Stimulated activated CD4-positive, alpha-beta T cell treated with anti-CD3 and anti-CD28 coated beads, Interleukin-2, amount 100 ng/mL, for 4 hours (primary cell): ENCODE measurements at places on chromosomes 2 and 18.

GRCh38 chr18:62179213-62179612 is 7.6 kb downstream of the PIGN start:
- no peak for DNase-seq

- peak; percentile 26 for DNase-seq
These were observed 201.9 kb upstream of the TRIB2 start for GRCh38 chr2:12514631-12515437.

DNA sequence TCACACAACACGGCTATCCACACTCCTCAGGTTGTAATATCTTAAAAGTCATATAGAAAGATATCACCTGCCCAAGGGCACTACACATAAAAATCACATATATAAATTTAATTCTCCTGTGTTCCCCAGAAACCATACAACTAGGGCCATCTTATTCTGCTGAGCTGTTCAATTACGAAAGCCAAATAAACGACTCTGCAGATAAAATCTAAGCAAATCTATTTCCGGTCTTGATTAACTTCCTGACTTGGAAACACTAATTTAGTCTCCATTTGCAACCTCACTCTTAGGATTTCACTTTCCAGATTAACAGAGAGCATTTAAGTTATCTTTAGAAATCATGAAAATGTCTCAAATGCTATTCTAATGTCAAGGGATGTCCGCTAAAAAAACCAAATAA is 23.9 kb upstream of the STK17B start:
- no peak for DNase-seq

DNA sequence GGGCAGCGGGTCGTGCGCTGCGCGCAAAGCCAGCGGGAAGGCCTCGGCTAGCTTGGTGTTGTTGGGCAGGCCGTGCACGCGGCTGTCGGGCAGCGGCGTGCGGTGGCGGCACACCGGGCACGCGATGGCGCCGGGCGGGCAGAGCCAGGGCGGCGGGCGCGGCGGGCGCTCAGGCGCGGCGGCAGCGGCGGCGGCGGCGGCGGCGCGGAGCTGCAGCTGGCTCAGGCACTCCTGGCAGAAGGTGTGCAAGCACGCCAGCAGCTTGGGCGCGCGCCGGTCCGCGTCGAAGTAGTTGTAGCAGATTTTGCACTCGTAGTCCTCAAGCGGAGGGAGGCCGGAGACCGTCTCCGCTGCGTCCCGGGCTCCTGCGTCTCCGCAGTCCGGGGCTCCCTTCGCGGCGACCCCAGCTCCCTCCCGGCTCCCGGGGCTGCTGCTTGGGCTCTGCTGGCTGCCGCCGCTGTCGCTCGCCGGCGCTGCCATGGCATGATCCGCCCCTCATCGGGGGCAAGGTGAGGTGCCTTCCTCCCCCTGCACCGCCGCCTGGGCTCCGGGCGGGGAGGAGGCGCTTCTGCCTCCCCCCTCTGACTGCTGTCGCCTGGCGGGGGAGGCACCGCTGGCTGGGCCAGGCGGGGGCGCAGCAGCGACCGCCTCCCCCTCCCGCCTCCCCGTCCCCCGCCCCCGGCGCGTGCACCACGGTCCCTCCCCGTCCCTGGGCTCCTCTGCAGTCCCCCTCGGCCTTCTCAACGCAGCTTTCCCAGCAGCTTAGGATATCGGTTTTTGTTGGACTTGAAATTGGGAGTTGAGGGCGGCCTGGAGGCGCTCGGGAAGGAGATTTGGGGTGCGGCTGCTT is 21.0 kb upstream of the PAX3 start:
- no peak for DNase-seq

GRCh38 chr18:49611316-49611715 is 49.5 kb downstream of the LIPG start:
- no peak for DNase-seq

DNA sequence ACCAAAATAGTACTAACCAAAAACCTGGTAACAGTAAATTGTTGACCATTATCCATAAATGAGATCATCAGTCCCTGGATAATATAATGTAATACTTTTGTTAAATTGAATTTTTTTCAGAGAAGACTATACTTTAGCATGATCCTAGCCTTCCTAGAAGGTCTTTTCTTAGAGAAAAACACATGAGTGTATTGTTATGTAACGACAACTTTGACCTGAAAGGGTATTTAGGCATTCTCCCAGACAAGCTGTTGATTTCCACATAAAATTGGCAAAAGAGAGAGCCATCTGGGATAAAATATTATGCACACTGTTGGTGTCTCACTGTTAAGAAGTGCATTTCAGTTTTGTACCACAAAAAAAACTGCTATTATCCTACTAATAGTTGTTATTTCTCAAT is 120.0 kb upstream of the MAPRE2 start:
- no peak for DNase-seq

- DNase-seq, result no peak
These were observed 86.1 kb upstream of the PNPT1 start for GRCh38 chr2:55779459-55780421.

DNA sequence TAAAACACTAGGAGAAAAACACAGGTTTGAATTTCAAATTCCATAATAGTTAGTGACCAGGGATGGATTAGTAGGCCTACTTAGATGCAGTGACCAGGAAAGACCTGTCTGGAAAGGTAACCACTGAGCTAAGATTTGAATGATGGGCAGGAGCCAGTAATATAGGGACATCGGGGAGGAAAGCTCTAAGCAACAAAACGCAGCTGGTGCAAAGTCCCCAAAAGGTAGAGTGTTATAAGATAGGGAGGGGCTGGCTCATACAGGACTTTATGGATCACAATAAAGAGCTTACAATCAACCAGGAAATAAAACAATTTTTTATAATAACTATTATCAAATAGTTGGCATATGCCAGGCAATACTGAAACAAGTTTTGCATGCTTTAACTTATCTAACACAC is 849.4 kb downstream of the LRRTM4 start:
- DNase-seq, result no peak

DNA sequence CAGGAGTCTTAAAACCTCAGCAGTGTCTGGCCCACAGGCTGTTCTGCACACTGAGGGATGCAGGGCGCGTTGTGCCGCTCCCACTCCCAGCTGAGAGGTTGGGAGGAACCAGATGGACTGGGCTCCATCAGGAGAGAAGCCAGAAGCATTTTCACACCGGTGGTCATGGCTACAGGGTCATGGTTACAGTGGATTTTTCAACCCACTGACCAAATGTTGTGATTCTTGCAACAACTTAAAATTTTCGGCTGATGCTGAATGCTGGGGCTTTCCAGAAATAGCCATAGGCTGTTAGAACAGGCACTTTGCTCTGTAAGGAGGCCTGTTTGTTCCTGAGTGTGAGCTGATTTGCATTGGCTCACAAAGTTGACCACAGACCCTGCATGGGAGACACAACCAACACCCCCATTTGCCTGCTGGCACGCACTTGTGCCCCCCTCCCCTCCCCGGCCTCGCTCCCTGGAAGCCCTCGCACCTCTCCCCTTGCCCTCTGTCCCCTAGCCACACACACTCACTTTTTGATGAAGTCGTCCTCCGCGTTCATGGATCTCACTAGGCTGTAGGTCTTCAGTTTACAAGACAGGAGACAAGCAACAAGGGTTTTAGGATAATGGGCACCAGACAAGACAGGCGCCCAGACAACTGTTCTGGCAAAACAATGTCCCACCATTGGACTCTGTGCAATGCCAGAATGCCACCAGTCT is 3.4 kb downstream of the LPIN1 start:
- DNase-seq, result no peak
